ENCODE measurements at places on chromosomes 16 and 17.

- no peak for DNase-seq
These were observed 403.4 kb downstream of the GRIN2A start for GRCh38 chr16:9778849-9779248.

GRCh38 chr16:66271074-66272060, 95.1 kb upstream of the CDH5 start:
- DNase-seq: no peak

GRCh38 chr16:19785512-19786130, 67.5 kb downstream of the IQCK start:
- no peak for DNase-seq

DNA sequence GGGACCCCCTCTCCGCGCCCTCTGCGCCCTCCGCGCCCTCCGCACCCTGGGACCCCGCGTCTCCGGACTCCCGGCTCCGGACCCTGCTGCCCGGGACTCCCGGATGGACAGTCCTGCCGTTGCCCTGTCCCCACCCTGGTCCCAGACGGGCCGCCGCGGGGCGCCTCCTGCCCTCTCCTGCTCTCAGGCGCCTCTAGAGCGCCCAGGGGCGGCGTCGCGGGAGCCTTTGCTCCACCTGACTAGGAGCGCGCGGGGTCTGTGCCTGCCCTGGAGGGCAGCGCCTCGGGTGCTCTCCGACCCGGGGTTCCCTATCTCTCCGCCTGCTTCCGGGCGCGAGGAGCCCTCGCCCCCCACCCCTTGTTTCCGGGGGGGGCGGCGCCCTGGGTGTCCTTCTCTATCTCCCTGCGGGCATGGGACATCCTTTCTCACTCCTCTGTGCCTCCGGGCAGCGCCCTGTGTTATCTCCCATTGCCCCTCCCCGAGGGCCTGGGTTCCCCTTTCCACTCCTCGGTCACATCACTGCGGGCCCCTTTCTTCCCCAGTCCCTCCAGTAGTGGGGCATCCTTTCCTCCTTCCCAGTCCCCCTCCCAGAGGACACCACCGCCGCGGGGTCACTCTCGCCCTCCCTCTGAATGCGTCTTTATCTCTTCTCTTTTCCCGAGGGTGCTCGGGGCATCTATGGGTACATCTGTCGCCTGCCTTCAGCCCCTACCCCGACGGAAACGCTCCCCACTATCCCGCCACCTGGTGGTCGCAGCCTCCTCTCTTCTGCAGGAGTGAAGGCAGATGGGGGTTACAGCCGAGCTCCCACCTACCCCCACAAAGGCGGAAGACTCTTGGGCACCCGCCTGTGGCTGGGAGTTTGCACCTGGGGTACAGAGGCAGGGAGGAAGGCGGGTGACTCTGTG, 875 bp downstream of the PRKCB start:
- no peak for DNase-seq

GRCh38 chr17:438191-438590, 85.6 kb upstream of the RPH3AL start:
- DNase-seq: no peak

GRCh38 chr17:31299624-31300023, 2.6 kb upstream of the OMG start:
- no peak for DNase-seq

GRCh38 chr16:57893559-57894389, 77.2 kb downstream of the CNGB1 start:
- DNase-seq: no peak

GRCh38 chr17:3802461-3803307, 1.7 kb upstream of the ITGAE start:
- no peak for DNase-seq

- DNase-seq: no peak
These were observed 16.3 kb downstream of the SCN4A start for GRCh38 chr17:63956296-63956920.

- DNase-seq: no peak
These were observed 36.4 kb upstream of the TMEM97 start for GRCh38 chr17:28282596-28282995.

DNA sequence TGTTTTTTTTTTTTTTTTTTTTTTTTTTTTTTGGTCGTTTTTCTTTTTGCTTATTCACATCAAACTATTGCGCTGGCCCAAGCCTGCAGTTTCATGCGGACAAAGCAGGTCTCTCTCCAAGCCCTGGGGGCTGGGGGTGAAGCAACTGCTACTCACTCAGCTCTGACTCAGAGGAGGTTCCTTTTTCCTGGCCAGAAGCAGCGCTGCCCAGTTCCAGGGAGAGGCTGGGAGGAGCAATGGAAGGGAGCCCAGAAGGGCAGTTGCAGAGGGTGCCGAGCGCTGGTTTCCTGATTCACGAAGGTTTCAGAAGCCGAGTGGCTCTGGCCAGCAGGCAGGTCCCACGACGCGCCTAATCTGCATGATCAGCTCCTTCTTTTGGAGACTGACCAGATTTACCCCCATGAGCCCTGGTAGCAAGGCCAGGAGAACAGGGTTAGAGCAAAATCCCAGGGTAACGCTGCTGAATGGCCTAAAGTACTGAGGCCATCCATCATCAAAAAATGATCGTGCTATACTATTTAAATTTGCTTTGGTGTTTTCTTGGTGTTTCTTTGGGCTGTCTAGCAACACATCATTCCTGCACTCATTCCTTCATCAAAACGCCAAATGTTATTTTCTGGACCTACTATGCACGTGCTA, 144.7 kb upstream of the SOX9 start:
- no peak for DNase-seq

GRCh38 chr17:41467561-41467960, 375 bp upstream of the KRT32 start:
- no peak for DNase-seq

DNA sequence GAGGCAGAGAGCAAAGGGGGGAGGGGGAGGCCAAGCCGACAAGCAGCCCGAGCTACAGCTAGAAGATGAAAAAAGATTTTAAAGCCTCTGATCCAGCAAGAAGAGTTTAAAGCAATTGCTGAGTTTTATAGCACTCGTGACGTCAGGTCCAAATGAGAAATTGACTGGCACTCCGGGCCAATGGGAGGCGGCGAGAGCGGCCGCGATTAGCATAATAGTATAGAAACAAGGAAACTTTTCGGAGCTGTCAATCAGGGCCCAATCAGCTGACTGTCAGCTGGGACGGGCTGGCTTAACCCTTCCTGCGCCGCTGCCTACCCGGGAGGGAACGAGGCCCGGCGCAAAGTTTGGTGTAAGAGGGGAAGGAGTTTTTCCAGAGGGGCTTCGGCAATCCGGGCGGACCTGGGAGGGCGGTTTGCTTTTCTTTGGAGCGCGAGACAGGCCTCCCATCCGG, at the start of gene MAF:
Gene MAF (minus strand): TSS at position 100 of the 454 bp plus-strand sequence. CDS start 835 bp downstream, outside the sequence.
- peak; percentile 23 for DNase-seq

GRCh38 chr16:83817022-83817421, 9.2 kb downstream of the HSBP1 start:
- no peak for DNase-seq

DNA sequence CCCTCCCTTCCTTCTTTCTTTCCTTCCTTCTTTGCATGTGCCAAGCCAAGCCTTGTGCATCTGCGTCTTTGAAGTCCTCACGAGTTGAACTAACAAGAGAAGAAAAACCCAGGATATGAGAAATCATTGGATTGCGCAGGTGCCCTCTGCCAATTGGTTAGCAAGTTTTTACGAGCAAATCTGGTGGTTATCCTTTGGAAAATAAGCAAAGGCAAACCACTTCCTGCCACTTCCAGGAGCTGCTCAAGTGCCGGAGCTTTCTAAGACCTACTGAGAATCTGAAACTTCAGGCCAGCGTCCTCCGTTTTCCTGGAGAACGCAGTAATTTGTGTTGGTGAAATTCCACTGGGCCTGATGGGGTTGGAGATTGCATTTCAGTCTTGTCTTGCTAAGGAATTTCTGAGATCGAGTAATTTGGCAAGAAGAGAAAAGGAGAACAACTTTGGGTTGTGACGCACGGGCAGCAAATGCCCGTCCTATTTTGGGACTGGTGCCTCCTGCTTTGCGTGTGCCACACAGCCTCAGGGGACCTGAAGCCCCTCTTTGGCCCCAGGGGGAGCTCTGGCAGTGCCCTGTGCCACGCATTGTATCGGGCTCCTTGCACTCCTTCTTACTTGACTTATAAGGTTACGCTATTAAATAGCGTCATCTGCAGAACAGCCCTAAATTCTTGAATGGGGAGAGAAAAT, 56.4 kb downstream of the CMIP start:
- no peak for DNase-seq

GRCh38 chr17:72244494-72244893, 123.7 kb downstream of the SOX9 start:
- DNase-seq: no peak

GRCh38 chr17:50027172-50027880, 28.6 kb upstream of the ITGA3 start:
- DNase-seq: no peak

GRCh38 chr17:62666061-62666800, 38.8 kb downstream of the MRC2 start:
- no peak for DNase-seq

DNA sequence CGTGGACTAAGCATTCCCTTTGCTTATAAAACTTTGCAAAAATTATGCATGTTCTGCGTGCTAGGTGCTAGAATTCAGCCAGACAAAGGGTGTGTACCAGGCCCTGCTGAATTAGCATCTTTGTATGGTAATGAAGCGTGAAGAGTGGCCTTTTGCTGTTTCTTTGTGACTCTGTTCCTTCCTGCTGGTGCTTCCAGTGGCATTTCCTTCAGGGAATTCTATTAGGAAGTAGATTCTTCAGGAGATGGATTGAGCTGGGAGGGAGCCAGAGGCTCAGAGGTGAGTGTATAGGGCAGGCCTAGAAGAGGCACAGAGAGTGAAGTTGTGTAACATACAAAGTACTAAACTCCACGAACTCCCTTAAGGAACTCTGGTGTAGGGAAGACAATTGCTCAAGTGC, 73.9 kb upstream of the ASIC2 start:
- DNase-seq: no peak

DNA sequence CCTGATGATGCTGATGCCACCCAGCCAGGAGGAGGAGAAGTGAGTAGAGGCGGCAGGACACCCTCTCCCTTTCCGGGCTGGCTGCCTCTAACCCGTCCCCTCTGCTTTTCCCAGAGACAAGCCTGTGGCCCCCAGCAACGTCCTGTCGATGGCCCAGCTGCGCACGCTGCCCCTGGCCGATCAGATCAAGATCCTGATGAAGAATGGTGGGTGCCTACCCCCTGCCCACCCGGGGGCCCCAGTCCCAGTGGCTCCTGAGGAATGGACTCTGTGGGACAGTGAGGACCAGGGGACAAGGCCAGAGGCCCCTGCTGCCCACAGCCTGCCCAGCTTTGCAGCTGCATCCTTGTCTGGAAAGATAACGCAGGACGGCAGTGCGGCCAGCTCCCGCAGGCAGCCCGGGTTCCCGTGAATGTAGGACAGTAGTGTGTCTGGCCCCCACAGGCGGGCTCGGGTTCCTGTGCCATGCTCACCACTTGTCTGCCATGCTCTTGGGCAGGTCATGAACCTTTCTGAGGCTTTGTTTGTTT, 19.9 kb downstream of the POLR3E start:
- no peak for DNase-seq

DNA sequence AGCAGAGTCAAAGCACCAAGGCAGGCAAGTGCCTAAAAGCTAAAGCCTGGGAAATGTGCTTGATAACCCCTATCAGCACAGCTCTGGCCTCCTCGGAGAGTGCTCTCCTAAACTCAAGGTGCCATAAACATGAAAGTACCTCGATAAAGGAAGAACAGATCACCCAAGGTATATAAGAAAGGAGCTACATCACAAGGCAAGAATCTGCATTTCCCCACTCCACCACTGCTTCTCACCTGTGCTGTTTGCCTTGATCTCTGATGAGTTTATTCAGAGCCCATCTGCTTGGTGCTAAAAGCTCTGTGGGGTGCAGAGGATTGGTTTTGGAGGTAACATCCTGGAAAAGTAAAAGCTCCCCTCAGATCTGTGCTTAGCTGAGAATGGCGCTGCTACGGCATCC, 449.5 kb upstream of the CDH5 start:
- no peak for DNase-seq

DNA sequence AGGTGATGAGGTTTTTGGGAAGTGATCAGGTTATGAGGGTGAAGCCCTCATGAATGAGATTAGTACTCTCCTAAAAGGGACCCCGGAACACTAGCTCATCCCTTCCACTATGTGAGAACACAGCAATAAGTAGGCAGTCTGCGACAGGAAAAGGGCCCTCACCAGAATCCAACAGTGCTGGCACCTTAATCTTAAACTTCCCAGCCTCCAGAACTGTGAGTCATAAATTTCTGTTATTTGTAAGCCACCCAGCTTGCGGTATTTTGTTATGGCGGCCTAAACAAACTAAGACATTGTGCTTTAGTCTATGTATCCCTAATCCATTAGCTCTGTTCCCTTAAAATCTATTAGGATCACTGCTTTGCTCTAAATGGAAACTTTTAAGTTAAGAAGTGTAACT, 8.5 kb downstream of the SLFN12 start:
- no peak for DNase-seq

- no peak for DNase-seq
These were observed 33.7 kb downstream of the SRCIN1 start for GRCh38 chr17:38571833-38572668.

- DNase-seq: no peak
These were observed 7.5 kb upstream of the ITGA2B start for GRCh38 chr17:44396946-44397345.

GRCh38 chr17:1251866-1252608, 18.2 kb upstream of the BHLHA9 start:
- DNase-seq: no peak

DNA sequence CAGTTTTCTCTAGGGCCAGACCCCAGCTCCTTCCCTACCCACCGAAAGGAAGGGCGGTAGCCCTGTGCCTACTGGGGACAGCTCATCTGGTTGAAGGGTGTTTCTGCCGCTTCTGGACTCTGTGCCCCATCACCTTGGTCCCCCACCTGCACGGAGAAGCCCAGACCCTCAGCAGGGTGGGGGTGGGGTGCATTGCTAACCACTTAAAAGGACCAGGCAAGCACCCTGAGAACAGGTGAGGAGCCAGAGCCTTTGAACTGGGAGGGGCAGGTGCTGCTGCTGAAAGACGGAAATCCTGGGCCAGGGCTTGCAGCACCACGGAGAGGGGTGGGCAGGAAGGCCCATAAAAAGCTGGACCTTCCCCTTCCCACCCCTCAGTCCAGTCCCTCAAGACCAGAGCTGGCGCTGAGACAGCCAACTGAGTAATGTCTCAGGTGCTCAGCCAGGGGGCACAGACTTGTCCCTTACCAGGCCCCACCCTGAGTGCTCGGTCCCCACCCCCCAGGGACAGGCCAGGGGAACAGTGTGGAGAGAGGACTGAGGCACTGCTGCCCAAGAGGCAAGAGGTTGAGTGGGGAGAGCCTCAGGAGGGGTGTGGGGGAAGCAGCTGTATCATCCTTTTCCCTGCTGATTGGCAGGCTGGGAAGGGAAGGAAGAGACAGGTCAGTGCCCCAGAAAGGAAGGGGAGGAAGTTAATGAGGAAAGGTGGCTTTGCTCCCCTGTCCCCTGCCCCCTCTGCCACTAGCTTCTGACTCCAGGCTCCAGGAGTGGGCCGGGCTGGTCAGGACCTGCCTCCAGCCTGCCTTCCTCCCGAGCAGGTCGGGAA, 10.9 kb upstream of the SP2 start:
- DNase-seq: no peak
